ENCODE measurements at places on chromosomes 5 and 9.

DNA sequence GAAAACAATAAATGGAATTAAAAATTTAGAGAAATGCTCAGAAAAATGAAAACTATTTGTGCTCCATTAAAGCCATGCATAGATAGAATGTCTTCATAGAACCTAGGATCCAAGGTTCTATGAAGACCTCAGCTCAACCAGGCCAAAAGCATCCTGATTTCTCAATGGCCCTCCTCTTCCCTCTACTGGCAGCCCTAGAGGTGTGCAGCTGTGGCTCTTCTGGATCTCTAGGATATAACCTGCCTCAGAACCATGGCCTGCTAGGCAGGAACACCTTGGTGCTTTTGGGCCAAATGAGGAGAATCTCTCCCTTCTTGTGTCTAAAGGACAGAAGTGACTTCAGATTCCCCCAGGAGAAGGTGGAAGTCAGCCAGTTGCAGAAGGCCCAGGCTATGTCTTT, 15.1 kb downstream of the IFNA1 start:
- peak; percentile 23 for DNase-seq

GRCh38 chr5:123916345-123917121, 404.6 kb downstream of the CSNK1G3 start:
- DNase-seq: peak; percentile 41

- no peak for DNase-seq
These were observed 9.9 kb downstream of the SAXO1 start for GRCh38 chr9:19023078-19023477.

- no peak for DNase-seq
These were observed 201.0 kb downstream of the IRX2 start for GRCh38 chr5:2550509-2550908.

- no peak for DNase-seq
These were observed 763.8 kb downstream of the DTWD2 start for GRCh38 chr5:118224546-118224945.

DNA sequence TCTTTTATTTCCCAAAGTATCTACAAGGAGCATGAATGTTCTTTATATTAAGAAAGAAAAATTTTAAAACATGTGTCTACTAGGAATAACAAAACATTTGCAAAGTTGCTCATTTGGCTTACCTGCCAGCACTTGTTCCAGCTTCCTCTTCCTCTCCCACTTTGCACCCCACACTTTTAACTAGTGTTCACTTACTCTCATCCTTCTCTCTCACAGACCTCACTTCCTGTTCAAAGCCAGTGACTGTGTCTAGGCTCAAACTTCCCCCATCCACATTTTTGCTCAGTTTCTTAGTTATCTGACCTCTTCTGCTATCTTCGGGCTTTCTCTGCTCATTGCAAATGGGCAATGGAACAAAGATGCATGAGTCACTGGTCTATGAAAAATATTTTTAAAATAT, 512.2 kb upstream of the ZNF462 start:
- no peak for DNase-seq

GRCh38 chr5:59356813-59357380, 536.6 kb downstream of the PDE4D start:
- DNase-seq: no peak

DNA sequence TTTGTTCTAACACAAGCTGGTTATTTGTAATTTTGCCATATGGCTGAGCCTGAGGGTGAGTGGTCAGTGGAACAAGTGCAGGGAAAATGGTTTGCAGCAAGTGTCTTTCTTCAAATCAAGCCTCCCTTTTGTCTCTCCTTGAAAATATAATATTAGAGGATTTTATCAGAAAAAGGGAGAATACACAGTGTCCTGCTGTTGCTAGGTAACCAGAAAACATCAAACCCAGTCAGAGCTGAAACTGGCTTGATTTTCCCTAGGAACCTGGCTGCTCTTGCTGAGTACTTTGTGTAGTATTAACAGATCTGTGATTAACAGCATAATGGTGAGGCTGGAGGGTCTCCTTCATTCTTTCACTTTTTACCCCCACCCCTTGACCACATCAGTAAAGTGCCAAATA, 314.0 kb downstream of the ARHGEF28 start:
- no peak for DNase-seq

DNA sequence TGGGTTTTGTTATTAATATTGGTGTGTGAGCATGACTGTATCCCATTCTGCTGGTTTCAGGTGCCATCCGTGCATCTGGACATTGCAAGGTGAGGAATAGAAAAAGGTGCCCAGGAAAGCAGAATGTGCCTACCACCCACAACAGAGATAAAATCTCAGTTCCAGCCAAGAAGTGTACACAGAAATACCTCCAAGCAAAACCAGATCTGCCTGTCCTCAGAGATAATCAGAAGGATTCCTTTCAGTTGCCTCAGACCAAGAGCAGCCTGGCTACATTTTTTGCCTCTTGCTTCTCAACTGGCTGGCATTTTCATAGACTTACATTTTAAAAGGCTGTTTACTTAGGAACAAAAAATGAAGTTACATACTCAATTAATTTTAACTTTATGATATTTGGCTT, 12.1 kb upstream of the ABLIM3 start:
- no peak for DNase-seq

- DNase-seq: no peak
These were observed 769.0 kb upstream of the RGMB start for GRCh38 chr5:98004463-98004862.

GRCh38 chr9:328453-328852, 113.8 kb downstream of the DOCK8 start:
- DNase-seq: no peak

DNA sequence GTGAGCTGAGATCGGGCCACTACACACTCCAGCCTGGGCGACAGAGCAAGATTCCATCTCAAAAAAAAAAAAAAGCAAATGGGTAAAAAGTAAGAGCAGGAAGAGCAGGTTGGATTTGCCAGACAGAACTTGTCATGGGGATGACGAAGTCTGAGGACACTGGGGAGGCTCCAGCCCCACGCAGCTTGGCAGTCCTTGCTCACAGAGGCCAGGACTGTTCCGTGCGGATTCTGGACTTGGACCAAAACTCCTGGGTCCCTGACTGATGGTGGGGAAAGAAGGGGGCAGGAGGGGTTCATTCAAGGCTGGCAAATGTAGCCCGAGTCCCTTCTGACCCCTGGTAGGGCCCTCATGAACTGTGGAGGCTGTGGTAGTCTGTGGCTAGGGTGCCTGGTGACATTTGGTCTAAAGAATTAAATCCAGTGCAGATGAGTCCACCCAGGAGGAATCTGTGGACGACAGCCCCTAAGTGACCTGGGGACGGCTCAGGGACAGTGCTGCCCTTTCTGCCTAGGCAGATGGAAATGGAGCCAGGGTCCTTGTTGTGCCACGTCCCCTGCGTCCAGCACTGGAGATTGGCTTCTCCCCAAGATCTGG, 3.1 kb downstream of the FGD3 start:
- no peak for DNase-seq

DNA sequence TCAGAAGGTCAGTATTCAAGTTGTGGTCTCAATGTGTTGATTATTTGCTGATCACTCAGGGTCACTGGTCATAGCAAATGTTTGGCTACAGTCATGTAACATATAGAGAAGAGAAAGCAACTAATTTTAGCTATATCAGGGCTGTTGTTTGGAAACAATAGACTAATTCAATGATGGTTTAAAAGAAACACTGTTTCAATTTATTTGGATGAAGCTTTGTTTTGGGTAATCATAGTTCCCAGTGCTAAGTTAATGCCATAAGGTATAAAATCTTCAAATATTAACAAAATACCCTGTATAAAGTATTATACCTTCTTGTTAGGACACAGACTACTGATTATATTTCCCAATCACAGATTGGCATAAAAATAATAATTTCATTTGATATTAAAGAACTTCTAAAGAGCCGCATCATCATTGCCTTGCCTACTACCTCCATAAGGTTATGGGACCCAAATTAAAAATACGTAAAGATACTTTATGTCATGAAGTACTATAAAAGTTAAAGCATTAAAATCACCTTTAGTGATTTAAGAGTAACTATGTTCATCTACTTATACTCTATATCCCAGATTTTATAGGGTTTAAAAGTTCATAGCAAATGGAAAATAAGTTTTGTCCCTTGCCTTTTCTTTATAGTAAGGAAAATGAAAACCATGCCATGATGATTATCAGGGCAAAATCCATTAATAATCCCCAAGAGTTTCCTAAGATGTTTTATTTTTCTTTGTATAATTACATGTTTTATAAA, 6.0 kb downstream of the NR3C1 start:
- DNase-seq: no peak

GRCh38 chr5:161380486-161380885, 166.0 kb downstream of the GABRB2 start:
- DNase-seq: no peak

DNA sequence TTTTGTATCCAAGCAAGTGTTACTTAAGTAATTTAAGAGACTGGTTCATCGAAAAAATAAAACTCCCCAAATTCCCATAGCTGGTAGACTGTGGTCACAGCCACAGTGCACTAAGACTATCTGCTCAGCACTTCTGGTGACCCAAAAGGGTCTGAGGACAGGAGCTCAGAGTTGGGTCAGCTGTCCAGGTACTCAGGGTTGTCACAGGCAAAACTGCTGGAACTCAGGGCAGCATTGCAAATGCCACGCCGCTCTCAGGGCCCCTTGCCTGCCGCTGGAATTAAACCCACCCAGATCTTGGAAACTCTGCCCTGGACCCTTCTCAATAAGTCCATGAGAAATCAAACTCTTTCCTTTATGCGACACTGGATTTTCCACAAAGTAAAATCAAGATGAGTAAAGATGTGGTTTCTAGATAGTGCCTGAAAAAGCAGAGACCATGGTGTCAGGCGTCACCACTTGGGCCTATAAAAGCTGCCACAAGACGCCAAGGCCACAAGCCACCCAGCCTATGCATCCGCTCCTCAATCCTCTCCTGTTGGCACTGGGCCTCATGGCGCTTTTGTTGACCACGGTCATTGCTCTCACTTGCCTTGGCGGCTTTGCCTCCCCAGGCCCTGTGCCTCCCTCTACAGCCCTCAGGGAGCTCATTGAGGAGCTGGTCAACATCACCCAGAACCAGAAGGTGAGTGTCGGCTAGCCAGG, at the start of gene IL13:
Gene IL13, plus strand, starts transcription at position 498 of the 705 bp plus-strand sequence. Its CDS starts 14 bp downstream, at position 512.
- DNase-seq: no peak

- DNase-seq: no peak
These were observed 2.8 kb downstream of the ADAMTSL2 start for GRCh38 chr9:133537257-133537656.

DNA sequence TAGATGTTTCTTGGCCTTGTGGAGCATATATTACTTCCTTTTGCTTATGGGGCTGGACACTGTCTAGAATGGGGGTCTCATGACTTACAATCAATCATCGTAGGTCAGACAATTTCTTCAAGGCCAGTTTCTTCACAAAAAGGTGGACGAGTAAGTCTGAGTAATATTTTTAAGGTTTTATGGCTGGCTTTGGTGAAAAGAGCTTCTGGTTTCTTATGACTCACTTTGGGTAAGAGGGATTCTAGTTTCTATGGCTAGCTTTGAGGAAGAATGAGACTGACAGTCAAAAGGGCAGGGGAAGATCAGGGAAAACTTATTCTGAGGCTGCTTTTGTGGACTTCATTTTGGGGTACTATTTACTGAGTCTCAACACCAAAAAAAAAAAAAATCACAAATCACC, 2067.2 kb upstream of the C9orf72 start:
- DNase-seq: no peak

- DNase-seq: no peak
These were observed 172.5 kb downstream of the MPDZ start for GRCh38 chr9:13107008-13107407.

DNA sequence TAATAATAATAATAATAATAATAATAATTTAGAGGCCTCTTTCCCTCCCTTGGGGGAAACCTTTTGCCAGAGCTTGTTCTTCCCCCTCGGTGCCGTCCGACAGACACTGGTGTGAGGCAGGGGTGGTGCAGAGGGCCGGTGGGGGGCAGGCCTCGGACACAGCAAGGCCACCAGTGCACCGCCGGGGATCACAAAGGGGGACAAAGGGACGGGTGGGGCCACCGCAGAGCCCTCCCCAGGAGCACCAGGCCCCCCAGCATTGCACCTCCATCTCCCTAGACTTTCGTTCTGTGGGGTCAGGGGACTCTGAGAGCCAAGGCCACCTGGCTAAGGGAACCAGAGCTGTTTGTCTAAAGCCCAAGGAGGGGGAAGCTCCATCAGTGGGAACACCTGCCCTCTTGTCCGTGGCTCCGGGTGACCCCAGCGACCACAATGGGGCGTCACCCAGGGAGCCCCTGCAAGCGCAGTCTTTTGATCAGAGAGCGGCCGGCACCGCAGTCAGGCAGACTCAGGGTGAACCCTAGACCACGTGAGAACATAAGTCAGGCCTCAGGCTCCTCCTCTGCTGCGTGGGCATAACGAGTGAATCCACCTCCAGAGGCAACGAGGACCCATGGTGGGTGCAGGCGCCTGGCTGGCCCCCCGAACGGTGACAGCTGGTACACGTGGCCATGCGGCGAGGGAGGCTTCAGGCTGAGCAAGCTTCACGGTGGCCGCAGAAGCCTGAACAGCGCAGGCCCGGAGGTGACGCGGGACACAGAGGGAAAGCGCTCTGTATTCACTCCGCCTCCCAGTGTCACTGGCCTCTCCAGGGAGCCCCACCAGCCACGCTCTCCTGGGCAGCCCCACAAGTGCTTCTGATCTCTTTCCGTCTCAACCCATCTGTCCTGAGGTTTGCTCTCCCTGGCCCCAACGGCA, 12.0 kb upstream of the QSOX2 start:
- no peak for DNase-seq

- DNase-seq: no peak
These were observed 33.9 kb downstream of the G3BP1 start for GRCh38 chr5:151805414-151806223.

- DNase-seq: no peak
These were observed 22.2 kb upstream of the CTSL start for GRCh38 chr9:87703636-87704276.

- no peak for DNase-seq
These were observed 128.0 kb downstream of the PIP5K1B start for GRCh38 chr9:68832861-68833518.

DNA sequence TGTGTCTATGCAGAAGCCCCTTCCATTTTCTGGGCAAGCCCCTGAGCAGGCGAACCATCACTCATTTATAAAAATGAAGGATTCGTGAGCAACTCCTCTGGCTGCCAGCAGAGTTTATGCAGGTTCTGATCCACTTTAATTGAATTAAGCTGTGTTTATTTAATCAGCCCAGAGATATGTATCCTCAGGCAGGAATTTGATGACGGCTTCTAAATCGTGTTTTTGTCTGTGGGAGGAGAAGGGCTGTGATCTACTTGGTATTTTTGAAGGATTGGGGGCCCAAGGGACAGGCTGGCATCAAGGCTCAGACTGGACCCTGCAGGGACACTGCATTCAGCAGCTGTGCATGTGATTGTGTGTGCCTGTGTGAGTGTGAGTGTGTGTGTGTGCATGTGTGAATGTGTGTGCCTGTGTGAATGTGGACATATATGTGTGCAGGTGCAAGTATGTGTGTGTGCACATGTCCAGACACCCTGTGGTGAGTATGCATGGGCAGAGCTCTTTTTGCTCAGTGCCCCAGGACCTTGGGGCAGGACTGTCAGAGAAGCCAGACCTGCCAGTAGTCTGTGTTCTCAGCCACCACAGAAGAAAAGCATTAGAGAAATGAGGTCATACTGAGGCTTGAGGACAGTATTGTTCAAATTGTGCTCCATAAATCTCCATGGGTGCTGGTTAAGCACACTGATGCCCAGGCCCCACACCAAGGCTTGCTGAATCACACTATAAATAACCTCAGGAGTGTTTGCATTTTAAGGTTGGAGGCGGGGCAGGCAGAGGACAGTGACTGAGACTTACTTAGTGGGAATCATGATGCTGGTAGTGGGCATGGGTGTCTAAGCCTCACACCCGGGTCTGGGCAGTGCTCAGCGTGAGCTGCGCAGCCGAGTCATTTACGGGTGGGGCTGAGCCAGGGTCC, 164.0 kb downstream of the CARTPT start:
- no peak for DNase-seq
